ENCODE measurements at places on chromosomes 2 and 18. TPM values are rescaled to one million over a fixed set of nuclear protein-coding genes. Genes with fewer than 3 reads are reported as not detected.
A peak's percentile ranks its signal among the peaks of the same experiment; 100 is the strongest.

DNA sequence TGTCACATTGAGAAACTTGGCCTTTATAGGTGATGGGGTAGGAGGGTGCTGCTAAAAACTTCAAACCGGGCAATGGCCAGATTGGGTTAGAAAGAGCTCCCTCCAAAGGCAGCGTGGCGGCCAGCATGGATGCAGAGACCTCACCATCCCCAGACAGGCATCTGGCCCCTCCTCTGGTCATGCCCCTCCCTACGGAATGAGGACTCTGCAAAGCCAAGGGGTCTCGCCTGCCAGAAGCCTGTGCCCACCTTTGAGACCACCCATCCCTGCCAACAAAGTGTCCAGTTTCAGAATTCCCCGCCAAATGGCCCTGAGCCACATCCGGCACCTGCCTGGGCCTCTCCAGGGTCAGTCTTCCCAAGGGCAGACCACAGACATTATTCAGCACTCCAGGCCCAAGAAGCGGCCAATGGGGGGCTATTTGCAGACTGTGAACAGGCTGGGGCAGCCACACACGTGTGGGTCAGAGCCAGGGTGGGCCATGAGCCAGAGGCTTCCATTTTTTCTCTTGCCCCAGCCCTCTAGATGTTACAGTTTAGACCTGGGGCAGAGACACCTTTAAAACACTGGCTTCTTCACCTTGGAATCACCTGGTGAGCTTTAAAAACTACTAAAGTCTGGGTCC, 4.2 kb upstream of the ATP6V1B1 start:
- ATAC-seq: no peak

DNA sequence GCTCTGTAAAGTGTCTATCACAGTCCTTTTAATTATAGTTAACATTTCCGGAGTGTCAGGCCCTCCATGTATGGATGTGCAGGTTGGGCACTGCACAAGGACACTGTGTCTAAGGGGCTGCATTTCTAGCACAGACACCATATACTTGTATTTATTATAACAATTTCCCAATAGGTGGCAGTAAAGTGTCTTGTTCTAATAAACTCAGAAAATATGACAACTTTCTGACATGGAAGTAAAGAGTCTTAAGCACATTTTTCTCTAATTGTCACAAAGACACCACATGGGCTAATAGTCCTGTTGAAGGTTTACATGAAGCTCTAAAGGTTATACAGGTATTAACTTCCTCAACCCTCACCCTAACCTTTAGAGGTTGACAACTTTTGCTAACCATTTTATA, 156.6 kb downstream of the DYSF start:
- ATAC-seq: no peak

DNA sequence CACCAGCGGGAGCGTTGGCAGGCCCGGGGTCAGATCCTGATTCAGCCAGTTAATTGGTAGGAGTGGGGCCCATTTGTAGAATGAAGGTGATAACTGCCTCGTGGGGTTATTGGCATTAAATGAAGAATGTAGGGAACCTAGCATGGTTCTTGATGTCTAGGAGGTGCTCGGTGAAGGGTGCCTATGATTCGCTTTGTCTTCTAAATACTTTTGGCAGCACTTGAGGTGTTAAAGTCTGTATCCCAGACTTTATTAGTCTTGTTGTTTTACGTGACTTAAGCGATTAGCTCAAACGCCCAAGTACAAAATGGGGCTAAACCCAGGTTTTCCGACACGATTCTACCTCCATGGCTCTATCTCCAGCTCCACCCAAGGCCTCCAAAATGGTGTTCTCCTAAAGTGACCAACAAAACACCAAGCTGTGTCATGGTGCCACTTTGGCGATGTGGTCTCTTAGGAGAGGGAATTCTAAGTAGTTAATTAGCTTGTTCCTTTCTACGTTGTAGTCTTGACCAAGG, 980 bp upstream of the PPP4R1 start:
- ATAC-seq: no peak

- ATAC-seq: no peak
Measured at GRCh38 chr2:156935616-156936015, 321.9 kb upstream of the GALNT5 start.

- no peak for ATAC-seq
Measured at GRCh38 chr2:130768191-130768855, 13.0 kb downstream of the AMER3 start.

DNA sequence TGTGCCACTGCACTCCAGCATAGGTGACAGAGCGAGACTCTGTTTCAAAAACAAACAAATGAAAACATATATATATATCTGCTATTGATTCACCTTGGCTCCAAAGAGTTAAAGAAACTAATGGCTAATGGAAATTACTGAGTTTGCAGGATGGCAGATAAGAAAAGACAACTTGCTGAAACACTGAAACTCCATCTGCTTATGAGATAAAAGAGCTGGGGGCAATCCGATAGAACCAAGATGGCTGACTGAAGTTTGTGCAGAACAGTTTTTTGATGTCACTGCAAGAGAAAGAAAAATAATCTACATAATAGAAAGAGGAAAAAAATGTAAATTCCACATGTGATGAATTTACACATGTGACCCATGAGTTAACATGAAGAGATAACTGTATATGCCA, 88.2 kb downstream of the LRATD1 start:
- no peak for ATAC-seq

DNA sequence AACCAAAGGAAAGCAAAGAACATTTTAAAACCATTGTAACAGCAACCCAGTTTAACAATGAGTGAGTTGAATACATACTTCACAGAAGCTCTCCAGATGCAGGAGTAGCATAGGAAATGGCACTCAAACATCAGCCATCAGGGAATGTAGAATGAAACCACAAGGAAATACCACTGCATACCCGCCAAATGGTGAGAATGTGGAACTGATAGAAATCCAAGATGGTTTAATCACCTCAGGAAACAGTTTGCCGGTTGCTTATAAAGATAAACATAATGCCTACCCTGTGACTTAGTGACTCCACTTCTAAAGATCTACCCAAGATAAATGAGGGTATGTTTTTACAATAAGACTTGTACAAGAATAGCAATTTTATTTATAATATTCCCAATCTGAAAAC, 132.0 kb downstream of the GALNT1 start:
- ATAC-seq: no peak

DNA sequence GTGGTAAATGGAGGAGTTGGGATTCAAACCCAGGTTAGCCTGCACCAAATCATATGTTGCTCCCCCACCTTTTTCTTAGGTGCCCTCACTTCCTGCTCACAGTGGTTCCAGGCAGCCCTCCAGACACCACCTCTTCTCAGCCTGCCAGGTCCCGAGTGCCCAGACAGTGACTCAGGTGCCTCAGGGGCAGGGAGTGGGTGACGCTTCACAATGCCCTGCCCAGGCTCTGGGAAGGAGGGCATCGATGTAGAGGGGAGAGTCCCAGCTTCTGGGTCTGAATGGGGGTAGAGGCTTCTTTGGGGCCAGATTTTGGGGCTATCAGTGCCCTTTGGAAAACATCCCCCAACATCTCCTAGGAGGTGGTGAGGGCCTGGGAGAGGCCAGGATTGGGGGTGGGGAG, 5.2 kb upstream of the DNAJB2 start:
- no peak for ATAC-seq

GRCh38 chr2:145197944-145198343, 678.0 kb upstream of the ZEB2 start:
- no peak for ATAC-seq

GRCh38 chr2:57536535-57537231, 509.9 kb upstream of the VRK2 start:
- ATAC-seq: no peak

DNA sequence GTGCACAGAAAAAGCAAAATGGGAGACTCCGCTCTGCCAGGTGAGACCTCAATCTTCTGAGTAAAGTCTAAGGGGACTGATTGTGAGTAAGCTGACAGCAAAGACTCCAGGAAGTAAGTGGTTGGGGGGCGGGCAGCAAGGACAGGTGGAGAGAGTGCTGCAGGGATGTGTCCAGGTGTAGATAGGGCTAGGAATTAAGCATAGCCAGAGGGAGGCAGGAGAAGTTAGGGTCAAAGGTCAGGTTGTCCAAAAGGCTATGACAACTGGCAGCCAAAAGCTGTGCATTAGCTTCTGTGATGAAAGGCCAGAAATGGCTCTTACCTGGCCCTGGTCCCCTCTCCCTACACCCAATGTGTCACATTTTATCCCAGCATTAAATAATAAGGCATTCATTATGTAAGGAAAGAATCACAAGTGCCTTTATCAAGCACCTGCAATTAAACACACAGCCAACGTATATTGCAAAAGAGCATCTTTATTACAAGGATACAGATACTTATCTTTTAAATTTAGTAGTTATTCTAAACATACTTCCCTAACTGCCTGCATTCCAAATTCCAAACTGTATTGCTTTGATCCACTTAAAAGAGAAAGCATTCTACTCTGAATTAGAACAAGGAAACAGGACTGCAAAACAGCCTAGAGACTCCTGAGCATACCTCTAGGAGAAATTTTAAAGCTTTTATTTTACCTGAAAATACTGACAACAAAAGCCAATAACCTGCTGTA, 247.9 kb downstream of the IRS1 start:
- ATAC-seq: no peak

DNA sequence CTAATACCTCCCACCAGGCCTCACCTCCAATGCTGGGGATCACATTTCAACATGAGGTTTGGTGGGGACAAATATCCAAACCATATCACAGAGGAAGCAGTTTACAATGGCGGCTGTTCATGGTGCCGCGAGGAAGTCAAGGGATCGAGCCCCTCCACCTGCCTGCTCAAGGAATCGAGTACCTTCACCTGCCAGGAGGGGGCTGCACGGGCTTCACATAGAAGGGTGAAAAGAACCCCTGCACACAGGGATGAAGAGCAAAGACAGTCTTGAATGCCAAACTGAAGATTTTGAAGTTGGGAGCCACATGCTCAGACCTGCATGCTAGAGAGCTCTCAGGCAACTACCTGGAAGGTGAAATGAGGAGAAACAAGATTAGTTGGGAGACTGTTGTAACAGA, 110.3 kb downstream of the KCNF1 start:
- no peak for ATAC-seq

DNA sequence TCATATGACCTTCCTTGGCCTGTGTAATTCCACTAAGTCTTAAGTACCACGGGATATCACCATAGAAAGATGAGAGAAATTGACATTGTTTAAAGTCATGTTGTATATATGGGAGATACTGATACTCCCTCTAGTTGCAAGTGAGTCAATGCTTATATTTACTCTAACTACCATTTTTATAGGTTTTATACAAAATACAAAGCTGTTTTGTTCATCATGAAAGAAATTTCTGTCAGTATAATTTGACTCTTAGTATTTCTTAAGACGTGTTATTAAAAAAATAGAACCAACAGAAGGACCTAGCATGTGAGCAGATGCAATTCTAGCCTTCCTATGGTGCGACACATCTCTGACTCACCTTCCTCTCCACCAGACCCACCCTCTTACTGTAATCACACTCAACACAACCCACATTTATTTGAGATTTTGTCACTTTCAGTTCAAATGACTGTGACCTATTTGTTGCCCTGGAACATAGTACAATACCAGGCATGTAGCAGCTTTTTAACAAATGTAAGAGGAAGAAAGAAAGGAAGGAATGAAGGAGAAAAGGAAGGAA, 453.1 kb downstream of the CMPK2 start:
- ATAC-seq: no peak

DNA sequence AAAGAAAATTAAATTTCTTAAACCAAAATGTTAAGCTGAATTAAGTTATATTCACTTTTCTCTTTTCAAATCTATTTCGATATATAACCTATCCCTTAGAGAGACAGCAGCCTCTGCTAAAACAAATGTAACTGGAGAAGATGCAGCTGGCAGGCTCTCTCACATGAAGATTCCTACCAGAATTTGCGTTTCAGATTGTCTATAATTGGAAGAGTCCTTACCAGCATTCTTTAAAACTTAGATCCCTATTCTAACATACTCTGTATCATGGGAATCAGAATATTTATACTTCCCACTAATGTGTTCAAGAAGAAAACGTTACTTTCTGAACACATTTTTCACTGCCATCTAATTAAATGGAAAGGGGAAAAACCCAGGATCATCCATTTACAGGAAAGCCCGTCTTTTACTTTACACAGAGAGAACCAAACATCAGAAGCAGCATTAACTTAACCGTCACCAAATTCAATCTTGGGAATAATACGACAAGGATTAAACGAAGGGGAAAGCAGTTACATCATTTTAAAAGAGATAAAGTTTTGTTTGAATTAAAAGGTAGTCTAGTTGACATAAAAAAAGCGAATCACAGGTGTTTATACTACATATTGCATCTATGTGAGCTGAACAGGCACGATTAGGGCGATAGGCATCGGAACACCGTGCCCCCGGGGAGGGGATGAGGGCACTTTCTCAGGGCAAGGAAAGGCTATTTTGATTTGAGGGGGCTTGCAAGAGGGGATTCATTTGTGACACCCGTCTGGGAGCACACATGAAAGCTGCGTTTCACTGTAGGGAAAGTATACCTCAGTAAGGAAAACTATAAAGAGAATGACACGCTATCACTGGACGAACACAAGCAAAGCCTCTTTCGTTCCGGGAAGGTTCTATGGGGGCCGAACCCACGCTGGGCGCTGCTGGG, 1.3 kb downstream of the PTPN2 start:
- ATAC-seq: no peak

- peak; percentile 61 for ATAC-seq
Measured at GRCh38 chr2:105857076-105857740, 112.5 kb downstream of the NCK2 start.

- ATAC-seq: no peak
Measured at GRCh38 chr2:235492850-235493344, 946 bp upstream of the AGAP1 start.

DNA sequence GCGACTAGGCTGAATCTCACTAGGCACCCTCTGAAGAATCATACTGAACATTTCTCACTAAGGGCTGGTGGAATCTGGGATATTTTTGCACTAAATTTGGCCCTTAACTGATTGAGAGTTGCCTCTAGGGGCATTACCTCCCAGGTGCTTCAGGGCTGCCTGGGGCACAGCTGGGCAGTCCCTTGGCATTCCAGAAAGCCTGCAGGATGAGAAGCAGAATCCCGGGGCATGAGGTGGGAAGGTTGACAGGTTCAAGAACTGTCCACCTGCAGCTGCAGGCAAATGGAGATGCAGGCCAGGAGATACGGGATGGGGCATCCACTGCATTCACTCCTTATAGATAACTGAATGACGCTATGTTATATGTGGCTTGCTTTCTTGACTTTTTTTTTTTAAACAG, 7.4 kb downstream of the RESP18 start:
- no peak for ATAC-seq

GRCh38 chr2:207724113-207724512, 12.7 kb downstream of the CCNYL1 start:
- no peak for ATAC-seq

DNA sequence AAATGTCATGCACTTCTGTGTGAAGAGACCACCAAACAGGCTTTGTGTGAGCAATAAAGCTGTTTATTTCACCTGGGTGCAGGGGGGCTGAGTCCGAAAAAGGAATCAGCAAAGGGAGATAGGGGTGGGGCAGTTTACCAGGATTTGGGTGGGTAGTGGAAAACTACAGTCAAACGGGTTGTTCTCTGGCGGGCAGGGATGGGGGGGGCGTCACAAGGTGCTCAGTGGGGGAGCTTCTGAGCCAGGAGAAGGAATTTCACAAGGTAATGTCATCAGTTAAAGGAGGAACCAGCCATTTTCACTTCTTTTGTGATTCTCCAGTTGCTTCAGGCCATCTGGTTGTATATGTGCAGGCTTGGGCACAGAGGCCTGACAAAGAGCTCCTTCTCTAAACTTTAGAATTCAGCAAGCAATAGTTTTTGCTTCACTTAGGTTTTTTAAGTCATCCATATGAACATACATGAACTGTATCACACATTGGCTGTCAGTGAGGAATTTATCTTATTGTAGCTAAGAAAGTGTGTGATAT, 17.5 kb upstream of the ALPK2 start:
- no peak for ATAC-seq

OSBPL6 gene
- 1.0 TPM for total RNA-seq

NDUFV2 gene
- 520 TPM for total RNA-seq

RAPH1 gene
- 13.5 TPM for total RNA-seq

FBXO48 gene
- total RNA-seq: 2.0 TPM

CNGA3 gene
- total RNA-seq: not detected

ADD2 gene
- 2.0 TPM for total RNA-seq

Data from activated T-helper 17 cell treated with anti-CD3 and anti-CD28 coated beads, Interleukin-2, amount 50 U/mL, for 72 hours (primary cell).